Left ventricle myocardium superior (tissue), 1 donor: ENCODE measurements at places on chromosomes 5 and 9. TPM values are rescaled to one million over a fixed set of nuclear protein-coding genes. Genes with fewer than 3 reads are reported as not detected.

- DNase-seq: no peak
Measured at GRCh38 chr5:55836191-55836590, 15.0 kb upstream of the IL31RA start.

DNA sequence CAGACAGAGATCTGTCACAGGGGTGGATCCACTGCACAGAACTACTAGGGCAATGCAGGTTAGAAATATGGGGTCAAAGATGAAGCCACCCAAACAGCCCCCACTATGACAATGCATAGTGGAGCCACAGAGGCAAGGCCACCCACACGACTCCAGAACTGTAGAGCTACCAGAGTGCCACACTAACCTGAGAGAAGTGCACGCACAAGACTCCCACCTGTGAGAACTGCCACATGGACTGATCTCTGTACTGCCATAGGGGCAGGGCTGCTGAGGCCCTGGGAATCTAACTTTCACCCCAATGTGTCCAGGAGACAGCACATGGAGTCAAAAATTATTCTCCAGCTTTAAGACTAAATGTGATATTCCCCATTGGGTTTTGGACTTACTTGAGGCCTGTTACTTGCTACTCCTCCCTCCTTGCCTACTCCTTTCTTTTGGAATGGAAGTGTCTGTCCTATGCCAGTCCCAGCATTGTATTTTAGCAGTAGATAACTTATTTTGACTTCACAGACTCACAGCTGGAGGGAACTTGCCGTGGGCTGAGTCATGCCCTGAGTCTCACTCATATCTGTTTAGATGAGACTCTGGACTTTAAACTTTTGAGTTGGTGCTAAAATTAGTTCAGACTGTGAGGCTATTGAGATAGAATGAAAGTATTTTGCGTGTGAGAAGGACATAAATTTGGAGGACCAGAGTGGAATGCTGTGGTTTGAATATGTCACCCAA lies 853.3 kb downstream of the MAT2B start:
- DNase-seq: no peak

GRCh38 chr5:58369513-58370190 lies 90.2 kb downstream of the PLK2 start:
- DNase-seq: no peak

DNA sequence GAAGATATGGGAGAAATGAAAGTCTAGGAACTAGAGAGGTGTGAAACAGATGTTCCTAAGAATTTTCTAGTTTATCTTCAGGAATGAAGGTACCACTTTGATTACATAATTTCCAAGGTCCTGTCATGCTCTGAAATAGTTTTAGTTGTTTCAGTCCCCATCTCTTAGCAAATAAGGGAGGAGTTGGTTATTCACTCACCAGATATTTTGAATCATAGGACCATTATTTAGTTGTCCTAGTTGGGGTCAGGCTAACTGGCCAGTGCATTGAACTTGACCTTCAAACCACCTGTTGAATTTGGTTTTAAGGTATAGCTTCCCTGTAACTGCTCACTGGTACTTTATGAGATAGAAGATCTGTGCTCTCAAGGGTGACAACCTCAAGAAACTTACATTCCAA lies 53.9 kb upstream of the TNFAIP8 start:
- no peak for DNase-seq

GRCh38 chr9:99391937-99392594 lies 170.0 kb downstream of the SEC61B start:
- DNase-seq: no peak

FAM78A gene
- total RNA-seq: 69.1 TPM
